Activated CD8-positive, alpha-beta memory T cell treated with anti-CD3 and anti-CD28 coated beads, Interleukin-2, amount 10 ng/mL, durations not matched to agents 7 days and 5 days (primary cell): ENCODE measurements at places on chromosomes 1 and 21. TPM values are rescaled to one million over a fixed set of nuclear protein-coding genes. Genes with fewer than 3 reads are reported as not detected.
A peak's percentile ranks its signal among the peaks of the same experiment; 100 is the strongest.

- no peak overlapping the region for H3K4me3 ChIP-seq
- H3K27me3 ChIP-seq, result no peaks in the 10 kb centered on the region
- no peak overlapping the region for H3K27ac ChIP-seq
- peaks cover 26% of the 10 kb centered on the region for H3K4me1 ChIP-seq
- DNase-seq, result no peak
Observed at GRCh38 chr1:193181985-193182384, 4.4 kb downstream of the B3GALT2 start.

DNA sequence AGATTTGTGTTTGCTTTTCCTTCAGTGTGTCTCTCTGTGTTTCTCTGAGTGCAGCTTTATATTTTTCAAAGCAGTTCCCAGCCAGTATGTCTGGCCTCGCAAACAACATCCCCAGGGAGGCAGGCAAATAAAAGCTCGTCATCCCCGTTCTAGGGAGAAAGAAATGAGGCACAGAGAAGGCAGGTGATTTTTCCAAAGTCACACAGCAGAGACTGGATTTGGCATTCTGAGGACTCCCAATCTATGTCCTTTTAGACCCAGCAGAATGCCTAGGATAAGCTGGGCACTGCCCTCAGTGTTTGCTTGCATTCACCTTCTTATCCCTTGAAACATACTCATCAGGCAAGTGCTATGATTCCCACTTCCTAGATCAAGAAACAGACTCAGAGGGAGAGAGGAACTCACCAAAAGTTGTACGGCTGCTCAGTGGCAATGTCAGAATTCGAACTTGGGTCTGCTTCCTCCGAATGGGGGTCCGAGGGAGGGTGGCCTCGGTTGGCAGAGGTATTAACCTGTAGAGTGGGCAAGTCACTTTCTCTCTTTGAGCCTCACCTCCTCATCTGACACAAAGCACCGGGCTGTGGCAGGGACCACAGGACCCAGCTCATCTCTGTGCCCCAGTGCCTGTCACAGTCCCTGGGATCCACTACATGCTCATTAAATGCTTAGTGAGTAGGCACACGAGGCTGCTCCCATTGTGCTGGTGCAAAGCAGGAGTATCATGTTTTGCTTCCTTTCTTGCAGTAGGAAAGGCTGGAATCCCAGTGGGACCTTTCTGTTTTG, 4.2 kb downstream of the RAP1GAP start:
- no peak overlapping the region for H3K4me3 ChIP-seq
- H3K27me3 ChIP-seq, result peaks cover 43% of the 10 kb centered on the region
- DNase-seq, result no peak

DNA sequence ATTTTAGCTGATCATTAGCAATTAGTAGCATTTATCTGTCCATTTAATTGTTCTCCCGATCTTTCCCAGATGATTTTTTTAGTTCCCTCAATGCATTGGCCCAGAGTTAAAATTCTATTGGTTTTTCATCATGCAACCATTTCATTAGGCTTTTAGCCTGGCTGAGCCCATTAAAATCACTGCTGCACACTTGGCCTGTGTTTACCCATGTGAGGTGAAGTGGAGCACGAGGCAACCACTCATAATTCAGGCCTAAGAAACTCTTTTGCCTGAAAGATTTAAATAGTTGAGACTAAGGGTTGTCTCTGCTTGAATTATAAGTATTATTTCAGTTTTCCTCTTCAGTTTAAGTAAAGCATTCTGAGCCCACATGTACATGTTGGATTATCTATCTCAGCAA, 889.0 kb upstream of the ADGRL4 start:
- H3K4me3 ChIP-seq, result no peak overlapping the region
- H3K27me3 ChIP-seq, result no peaks in the 10 kb centered on the region
- no peaks in the 10 kb centered on the region for H3K36me3 ChIP-seq
- H3K27ac ChIP-seq, result no peak overlapping the region

The NBL1 gene
- 49.8 TPM for total RNA-seq

- H3K4me1 ChIP-seq, result peaks cover 40% of the 10 kb centered on the region
- peak overlapping the region; percentile 69 for H3K27ac ChIP-seq
- peak; percentile 82 for DNase-seq
- peaks cover 7% of the 10 kb centered on the region for H3K36me3 ChIP-seq
- peaks cover 9% of the 10 kb centered on the region for H3K27me3 ChIP-seq
Observed at GRCh38 chr21:34889676-34890469, 159.2 kb downstream of the RUNX1 start.

The SLC1A7 gene
- total RNA-seq, result not detected

The OR2L5 gene
- not detected for total RNA-seq

The CA14 gene
- not detected for total RNA-seq

GRCh38 chr1:191608367-191608766, 549.9 kb upstream of the RGS18 start:
- no peak overlapping the region for H3K4me3 ChIP-seq
- H3K27me3 ChIP-seq, result no peaks in the 10 kb centered on the region
- no peaks in the 10 kb centered on the region for H3K4me1 ChIP-seq

The C8B gene
- not detected for total RNA-seq

The CFAP141 gene
- total RNA-seq, result not detected

The KRTAP21-2 gene
- total RNA-seq, result not detected

- no peak overlapping the region for H3K4me3 ChIP-seq
- no peaks in the 10 kb centered on the region for H3K36me3 ChIP-seq
- no peaks in the 10 kb centered on the region for H3K27me3 ChIP-seq
- no peak overlapping the region for H3K27ac ChIP-seq
Observed at GRCh38 chr1:82062206-82062605, 261.5 kb downstream of the ADGRL2 start.

- H3K27ac ChIP-seq, result no peak overlapping the region
- peaks cover 37% of the 10 kb centered on the region for H3K27me3 ChIP-seq
- no peak for DNase-seq
- no peaks in the 10 kb centered on the region for H3K36me3 ChIP-seq
Observed at GRCh38 chr1:205639567-205639966, 7.8 kb upstream of the ELK4 start.

GRCh38 chr1:169295425-169295824, 72.2 kb downstream of the NME7 start:
- no peak overlapping the region for H3K27ac ChIP-seq
- no peak for DNase-seq
- no peaks in the 10 kb centered on the region for H3K27me3 ChIP-seq
- H3K36me3 ChIP-seq, result peaks cover 22% of the 10 kb centered on the region
- no peak overlapping the region for H3K4me3 ChIP-seq

- peaks cover 4% of the 10 kb centered on the region for H3K27me3 ChIP-seq
- no peak overlapping the region for H3K4me3 ChIP-seq
- no peaks in the 10 kb centered on the region for H3K36me3 ChIP-seq
- H3K4me1 ChIP-seq, result no peaks in the 10 kb centered on the region
- DNase-seq, result no peak
Observed at GRCh38 chr1:147185432-147185831, 13.2 kb upstream of the PRKAB2 start.

The LCE1E gene
- total RNA-seq, result not detected
